ENCODE measurements at places on chromosomes 4 and X.
A peak's percentile ranks its signal among the peaks of the same experiment; 100 is the strongest.

GRCh38 chrX:30900227-30900626, 11.2 kb upstream of the TAB3 start:
- no peak for DNase-seq

DNA sequence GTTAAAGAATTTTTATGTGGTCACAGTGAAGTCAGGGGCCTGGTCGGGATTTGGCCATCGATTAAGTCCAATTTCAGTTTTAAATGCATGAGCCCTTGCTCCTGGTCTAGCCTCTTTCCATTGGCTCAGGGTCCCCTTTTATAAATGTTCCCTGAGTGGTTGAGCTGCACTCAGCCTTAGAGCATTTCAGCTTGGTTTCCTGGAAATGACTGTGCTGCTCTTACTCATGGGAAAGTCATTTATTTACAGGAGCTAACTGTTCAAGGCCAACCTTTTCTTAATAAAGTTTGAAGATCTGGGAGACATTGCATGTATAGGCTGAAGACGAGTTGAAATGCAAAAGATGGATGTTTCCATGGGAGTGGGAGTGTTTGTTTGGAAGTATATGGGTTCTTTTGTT, 98.8 kb upstream of the CLNK start:
- no peak for DNase-seq

- no peak for DNase-seq
Observed at GRCh38 chrX:109684136-109684535, 48.9 kb downstream of the ACSL4 start.

GRCh38 chr4:173642509-173642908, 112.5 kb upstream of the HAND2 start:
- no peak for DNase-seq

- no peak for DNase-seq
Observed at GRCh38 chrX:148310426-148311165, 189.8 kb upstream of the AFF2 start.

DNA sequence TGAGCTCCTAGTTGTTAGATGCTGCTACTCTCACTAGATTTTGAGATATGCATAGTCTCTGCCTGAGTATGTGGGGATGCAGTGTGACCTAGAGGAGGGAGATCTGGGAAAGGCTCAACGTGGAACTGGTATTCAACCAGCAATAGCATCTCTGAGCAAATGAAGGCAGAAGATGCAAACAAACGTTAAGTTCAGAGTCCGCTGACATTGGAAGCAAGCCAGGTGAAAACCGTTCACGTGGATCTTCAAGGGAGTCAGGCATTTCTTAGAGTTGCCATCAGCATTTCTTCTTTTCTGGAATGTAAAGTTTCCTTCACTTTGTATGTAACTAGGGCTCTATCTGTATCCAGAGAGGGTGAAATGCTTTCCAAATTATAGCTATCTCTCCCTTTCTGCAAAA, 59.9 kb downstream of the C4orf51 start:
- no peak for DNase-seq

GRCh38 chr4:68272380-68272779, 26.9 kb upstream of the TMPRSS11B start:
- DNase-seq: no peak

- peak; percentile 3 for DNase-seq
Observed at GRCh38 chrX:36867143-36867542, 141.0 kb upstream of the FAM47C start.

- DNase-seq: no peak
Observed at GRCh38 chrX:132375941-132376340, 112.9 kb downstream of the MBNL3 start.

GRCh38 chr4:105192474-105192873, 45.8 kb downstream of the TET2 start:
- DNase-seq: no peak

GRCh38 chr4:114161809-114162208, 182.4 kb upstream of the ARSJ start:
- DNase-seq: no peak

- DNase-seq: no peak
Observed at GRCh38 chr4:173534434-173534833, 4.4 kb upstream of the HAND2 start.

DNA sequence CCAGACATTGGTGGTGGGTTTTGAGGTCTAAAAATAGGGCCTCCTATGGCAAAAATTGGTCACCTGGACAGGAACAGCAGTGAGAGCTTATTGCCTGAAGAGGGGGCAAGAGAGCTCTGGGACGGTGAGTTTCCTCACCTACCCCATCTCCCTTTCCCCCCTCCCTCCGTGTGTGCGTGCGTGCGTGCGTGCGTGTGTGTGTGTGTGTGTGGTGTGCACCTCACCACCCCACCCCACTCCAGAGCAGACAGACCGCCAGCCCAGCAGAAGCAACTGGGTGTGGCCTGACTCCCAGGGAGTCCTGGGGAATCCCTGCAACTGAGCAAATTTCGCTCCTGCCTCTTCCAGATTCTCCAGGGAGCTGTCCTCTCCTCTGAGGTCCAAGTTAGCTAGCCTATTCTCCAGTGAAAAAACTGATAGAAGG, 44.7 kb downstream of the PRPS1 start:
- DNase-seq: peak; percentile 65

GRCh38 chr4:118787844-118788380, 48.0 kb downstream of the SEC24D start:
- DNase-seq: no peak

DNA sequence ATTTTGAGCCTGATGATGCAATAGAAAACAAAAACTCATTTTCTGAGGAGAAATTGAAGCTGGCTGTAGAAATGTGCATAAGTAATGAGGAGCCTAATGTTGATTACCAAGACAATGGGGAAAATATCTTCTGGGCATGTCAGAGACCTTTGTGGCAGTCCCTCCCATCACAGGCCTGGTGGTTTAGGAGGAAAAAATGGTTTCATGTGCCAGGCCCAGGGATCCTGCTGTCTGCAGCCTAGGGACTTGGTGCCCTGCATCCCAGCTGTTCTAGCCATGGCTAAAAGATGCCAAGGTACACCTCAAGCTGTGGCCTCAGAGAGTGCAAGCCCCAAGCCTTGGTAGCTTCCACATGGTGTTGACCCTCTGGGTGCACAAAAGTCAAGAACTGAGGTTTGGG, 128.7 kb upstream of the ARHGEF9 start:
- no peak for DNase-seq

DNA sequence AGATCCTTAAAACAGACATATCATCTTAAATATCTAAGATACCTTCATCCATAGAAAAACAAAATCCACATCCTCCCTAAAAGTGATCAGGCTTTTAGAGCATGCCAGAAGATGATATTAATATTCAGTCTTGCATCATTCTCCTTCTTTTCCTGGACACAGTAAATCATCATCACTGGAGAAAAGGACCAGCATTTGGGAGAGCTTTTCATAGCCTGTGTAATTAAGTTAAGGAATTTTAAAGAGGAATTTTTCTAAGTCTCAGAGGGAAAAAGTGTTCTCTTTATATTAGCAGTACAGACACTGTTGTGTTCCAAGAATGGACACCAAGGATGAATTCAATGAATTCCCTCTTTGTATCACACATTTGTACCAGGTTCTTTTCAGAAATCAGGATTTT, 696 bp downstream of the SCRG1 start:
- DNase-seq: no peak

GRCh38 chr4:4937926-4938325, 78.5 kb downstream of the MSX1 start:
- no peak for DNase-seq

DNA sequence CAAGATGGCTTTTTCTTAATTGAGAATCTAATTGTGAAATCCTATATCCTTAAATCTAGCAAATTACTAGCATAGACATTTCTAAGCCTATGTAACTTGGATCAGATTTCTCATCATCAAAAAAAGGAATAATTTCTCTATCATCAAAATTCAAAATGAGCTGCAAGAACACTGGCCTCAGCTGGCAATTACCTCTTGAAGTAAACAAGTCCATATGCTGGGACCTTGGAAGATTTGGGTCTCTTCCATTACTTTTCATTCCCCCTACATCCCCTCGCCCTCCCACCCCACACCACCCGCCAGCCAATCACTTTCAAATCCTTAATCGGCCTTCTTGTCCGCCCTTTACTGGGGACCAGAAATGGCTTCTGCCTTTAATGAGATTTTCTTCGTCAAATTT, 23.3 kb upstream of the MBTPS2 start:
- DNase-seq: no peak

DNA sequence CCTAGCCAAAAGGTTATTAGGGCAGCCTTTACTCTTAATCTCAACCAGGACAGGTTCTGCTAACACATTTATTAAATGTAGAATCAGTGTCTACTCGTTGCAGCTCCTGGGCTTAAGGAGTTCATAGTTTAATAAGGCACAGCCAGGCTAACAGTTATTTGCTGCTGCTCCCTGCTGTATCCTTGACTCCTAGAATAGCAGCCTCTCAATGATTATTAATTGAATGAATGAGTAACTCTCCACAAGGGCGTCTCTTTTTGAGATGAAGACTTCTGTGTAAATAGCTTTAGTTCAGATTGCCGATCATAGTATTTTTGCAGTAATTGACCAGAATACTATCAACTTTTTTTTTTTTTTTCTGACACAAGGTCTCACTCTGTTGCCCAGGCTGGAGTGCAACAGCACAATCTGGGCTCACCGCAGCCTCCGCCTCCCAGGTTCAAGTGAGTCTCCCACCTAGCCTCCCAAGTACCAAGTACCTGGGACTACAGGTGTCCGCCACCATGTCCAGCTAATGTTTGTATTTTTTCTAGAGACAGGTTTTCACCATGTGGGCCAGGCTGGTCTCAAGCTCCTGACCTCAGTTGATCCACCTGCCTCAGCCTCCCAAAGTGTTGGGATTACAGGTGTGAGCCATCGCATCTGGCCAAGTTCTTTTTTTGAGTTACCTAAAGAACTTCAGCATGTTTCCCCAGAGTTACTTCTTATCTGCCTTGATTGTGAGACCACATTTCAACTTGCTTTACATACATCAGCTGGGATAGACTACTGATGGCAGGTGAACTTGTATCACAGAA, 2.9 kb downstream of the UGDH start:
- no peak for DNase-seq
